WERI-Rb-1 (cell line): ENCODE measurements at places on chromosomes 6 and 20.
A peak's percentile ranks its signal among the peaks of the same experiment; 100 is the strongest.

DNA sequence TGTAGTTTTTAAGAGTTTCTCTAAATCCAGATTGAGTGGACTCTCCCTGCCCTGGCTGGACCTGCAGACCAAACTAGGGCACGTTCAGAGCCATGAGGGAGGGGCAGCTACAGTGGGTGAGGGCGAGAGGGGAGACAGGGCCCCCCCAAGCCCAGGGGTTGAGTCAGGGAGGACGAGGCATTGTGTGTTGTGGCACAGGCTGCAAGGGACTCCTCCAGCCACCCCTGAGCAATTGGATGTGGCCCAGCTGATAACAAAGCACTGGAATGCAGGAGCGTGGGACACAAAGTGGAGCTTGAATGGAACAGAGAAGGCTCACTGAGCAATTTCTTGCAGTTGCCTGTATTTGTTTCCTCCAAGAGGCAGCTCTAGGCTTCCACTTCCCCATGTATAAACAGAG is 43.5 kb upstream of the MYL9 start:
- no peak for DNase-seq

DNA sequence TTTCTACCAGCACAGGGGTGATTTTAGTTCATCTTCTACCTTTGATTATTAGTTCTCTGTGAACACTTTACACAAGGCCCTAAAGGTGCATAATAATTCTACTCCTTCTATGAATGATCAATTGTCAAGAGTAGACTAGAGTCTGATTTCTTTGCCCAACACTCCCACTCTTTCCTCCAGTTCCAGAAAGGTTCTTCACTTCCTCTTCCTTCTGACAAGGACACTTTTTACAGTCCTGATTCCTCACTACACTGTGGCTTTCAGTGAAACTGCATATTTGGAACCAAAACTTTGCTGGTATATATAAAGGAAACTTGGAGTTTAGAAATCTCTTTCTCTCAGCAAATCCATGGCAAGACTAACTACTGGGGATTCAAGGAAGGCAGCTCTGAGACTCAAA is 10.6 kb upstream of the RSPO3 start:
- no peak for DNase-seq

DNA sequence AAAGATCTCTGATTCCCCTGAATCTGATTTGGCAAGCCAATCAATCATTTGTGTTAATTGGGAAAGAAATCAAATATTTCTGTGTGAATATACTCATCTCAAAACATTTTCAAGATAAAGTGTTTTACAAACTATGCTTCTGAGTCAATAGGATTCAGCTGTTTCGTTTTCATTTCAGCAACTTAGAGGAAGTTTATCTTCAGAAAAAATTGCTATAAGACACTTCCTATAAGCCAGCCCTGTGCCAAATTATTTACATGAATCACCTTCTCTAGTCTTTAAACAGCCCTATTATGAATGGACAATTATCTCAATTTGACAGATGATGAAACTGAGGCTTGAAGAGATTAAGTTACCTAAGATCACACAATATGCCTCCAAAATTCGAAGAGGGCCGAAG is 10.9 kb downstream of the DEFB129 start:
- no peak for DNase-seq

GRCh38 chr6:1820165-1820564 is 210.4 kb downstream of the FOXC1 start:
- no peak for DNase-seq

GRCh38 chr6:36691011-36691410 is 6.6 kb upstream of the RAB44 start:
- DNase-seq: no peak

GRCh38 chr6:110418594-110418993 is 3.2 kb upstream of the DDO start:
- DNase-seq: no peak

- no peak for DNase-seq
Measured at GRCh38 chr6:170444811-170445211, 108.3 kb downstream of the PSMB1 start.

- DNase-seq: peak; percentile 47
Measured at GRCh38 chr20:2564406-2564805, 28.0 kb downstream of the TMC2 start.

DNA sequence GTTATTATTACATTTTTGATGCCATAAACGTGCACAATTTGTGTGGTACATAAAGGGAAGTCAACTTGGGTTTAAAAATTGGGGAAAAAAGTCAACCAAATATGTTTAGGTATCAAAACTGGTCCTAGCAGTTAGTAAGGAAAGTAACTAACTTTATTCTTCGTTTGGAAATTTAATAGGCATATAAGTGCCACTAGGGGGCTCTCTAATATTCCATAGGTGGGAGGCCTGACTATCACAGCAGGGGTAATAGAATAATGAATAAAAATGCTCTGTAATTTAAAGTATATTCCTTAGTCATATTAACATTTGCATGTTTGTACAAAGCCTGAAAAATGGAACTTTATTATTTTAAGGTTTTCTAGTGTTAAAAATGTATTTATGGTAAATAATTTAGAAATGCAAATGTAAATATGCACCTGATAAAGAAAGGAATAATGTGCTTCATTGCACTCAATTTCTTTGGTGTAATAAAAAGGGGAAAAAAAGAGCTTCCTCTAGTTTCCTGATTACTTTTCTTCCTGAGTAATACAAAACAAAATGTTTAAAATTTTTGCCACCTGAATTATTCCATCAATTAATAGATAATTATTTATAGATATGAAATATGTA is 125.7 kb upstream of the HDAC2 start:
- DNase-seq: peak; percentile 15

DNA sequence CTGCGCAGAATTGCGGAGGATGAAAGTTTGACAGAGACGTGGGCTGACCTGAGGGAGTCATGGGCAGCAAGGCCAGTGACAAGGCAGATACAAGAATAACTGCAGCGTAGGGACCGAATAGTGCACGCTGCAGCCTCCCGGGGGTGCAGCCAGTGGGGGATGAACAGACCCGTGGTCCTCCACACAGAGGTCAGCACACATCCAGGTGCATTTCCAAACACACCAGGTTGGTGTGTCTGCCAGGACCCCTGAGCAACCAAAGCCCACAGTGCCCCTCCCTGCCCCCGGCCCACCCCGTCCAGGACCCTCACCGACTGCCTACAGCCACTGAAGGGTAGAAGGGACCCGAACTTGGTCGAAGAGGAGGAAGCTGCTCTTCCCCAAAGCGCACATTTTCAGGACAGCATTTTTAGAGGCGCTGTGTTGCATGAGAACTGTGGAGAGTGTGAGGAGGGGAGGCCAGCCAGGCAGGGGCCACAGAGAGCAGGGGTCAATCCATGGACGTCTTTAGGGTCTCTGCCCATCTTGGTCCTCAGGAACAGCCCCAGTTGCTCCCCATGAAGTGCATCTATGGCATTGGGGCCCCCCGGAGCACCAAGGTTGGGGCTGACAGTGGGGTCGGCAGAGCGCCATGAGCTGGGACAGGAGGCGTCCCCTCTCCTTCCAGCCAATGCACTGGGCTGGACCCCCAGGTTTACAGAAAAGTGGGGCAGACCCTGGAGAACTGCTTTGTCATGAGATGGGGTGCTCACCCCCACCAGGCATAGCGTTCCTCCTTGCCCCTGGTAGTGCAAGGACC is 157.8 kb upstream of the AFDN start:
- DNase-seq: no peak

DNA sequence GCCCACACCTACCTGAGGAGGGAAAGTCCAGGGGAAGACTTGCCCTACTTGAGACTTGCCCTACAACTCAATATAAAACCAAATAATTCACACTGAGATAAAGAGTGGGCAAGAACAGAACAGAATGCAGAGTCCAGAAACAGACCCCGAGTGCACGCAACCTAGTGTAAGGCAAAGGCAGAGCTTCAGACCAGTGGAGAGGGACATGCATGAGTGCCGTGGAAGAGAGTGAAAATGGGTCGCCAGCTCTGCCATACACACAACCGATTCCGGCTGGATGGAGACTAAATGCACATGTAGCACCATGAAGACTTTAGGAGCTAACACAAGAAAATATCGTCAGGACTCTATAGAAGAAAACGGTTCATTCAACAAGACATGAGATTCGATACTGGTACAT is 58.8 kb upstream of the CST7 start:
- no peak for DNase-seq

- no peak for DNase-seq
Measured at GRCh38 chr6:148997865-148998264, 251.0 kb downstream of the UST start.

DNA sequence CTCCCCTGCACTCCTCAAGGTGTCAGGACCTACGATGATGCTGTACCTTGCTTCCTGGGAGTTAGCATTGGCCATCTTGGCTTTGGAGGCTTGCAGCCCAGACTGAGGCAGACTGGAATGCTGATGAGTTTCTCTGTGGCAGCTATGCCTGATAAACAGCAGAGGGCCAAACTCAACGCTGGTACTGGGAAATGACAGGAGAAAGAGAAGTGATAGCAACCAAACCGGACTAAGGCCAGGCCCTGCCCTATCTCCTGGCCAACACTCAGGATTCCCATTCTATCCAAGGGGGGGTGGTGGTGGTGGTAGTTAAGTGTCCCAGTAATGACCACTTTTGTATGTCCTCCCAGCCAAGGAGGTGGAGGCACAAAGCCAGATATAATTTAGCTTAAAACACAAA is 90.0 kb upstream of the DTNBP1 start:
- DNase-seq: peak; percentile 50

GRCh38 chr20:13777171-13777601 is 7.5 kb downstream of the ESF1 start:
- DNase-seq: no peak

DNA sequence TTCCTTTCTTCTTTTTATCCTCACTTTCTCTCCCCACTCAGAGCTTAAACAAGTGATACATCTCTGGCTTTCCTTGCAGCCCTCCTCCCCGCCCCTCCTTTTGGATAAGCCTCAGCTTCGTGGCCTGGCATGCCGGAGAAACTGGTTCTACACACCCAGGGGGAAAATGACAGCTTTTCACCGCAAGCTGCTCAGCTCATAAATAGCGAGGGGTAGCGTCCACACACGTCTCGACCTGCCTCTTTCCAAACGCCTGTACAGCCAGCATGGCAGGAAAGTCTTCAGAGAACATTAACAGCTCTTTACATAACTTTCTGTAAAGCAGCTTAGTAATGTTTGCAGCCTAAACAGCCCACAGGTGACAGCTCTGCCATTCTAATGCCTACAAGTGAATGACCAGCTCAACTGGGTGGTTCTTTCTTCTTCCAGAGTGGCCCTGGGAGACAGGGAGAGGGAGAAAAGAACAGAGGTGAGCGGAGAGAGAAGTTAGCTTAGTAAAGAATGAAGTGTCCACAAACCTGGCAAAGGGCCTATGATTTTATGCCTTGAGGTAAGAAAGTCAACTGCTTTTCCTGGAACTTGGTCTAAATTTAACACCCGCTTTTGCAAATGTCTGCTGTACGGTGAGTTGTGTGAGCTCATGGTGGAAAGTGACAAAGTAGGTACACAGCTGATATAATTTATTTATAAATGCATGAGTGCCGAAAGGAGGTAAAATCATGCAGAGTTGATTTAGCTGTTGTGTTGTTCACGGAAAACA is 251.5 kb downstream of the TFAP2A start:
- peak; percentile 48 for DNase-seq

- no peak for DNase-seq
Measured at GRCh38 chr6:89186762-89187161, 30.4 kb downstream of the GABRR1 start.

DNA sequence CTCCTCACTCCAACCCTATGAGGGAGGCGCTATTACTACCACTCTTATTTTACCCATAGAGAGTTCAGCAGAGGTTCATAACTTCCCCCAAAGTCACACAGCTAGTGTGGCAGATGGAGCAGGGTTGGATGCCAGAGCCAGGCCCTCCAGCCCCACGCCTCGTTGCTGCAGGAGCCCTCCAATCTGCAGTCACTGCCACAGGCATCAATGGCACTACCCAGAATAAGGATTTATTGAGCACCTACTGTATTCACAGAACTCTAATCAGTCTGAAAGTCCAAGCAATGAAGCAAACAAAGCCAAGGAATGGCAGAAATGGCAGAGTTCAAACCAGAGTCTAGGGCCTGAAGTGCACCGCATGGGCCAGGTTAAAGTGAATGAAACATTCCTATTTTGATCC is 144.9 kb downstream of the LPA start:
- DNase-seq: no peak
